ENCODE measurements at places on chromosomes 13 and 19.

GRCh38 chr13:104650431-104650830 lies 1584.2 kb upstream of the SLC10A2 start:
- DNase-seq, result no peak

- DNase-seq, result peak; percentile 94
Measured at GRCh38 chr19:47776568-47776967, 1.9 kb upstream of the SELENOW start.

DNA sequence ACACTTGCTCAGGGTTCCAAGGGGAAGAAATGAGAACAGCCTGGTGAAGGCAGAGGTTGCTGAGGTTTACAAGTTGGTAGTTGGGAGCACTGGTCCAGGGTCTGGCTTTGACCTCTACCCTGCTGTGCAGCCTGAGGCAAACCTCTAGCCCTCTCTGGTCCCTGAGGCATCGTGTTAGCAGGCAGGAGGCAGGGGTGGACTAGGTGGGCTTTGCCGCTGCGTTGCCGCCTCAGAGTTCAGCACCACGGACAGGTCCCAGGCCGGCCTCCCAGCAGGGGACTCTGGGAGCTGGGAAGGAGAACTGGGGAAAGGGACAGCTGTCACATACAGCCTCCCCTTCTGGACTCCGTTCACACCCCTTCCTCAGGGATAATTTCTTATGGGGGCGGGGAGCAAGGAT lies 3.1 kb downstream of the NCAN start:
- DNase-seq, result peak; percentile 72

GRCh38 chr19:23867895-23868294 lies 46.8 kb upstream of the ZNF726 start:
- no peak for DNase-seq
